ENCODE measurements at places on chromosomes 7 and 10.
A peak's percentile ranks its signal among the peaks of the same experiment; 100 is the strongest.

- DNase-seq = no peak
These were observed 44.8 kb downstream of the MALSU1 start for GRCh38 chr7:23343806-23344475.

DNA sequence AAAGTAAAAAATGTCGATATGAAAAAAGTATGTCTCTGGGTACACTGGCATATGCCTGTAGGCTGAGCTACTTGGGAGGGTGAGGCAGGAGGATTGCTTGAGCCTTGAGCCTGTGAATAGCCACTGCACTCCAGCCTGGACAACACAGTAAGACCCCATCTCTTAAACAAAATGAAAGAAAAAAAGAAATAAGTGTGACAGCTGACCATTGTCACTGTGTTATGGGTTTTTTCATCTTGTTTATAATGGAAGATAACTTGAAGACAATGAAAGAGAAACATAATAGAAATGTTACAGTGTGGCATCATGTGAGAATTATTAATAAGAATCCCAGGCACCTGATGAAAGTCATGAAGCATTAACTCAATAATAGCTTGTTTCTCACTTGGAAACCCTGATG, 75.0 kb downstream of the APBB1IP start:
- no peak for DNase-seq

- DNase-seq = no peak
These were observed 32.9 kb upstream of the KMT2E start for GRCh38 chr7:104980841-104981671.

DNA sequence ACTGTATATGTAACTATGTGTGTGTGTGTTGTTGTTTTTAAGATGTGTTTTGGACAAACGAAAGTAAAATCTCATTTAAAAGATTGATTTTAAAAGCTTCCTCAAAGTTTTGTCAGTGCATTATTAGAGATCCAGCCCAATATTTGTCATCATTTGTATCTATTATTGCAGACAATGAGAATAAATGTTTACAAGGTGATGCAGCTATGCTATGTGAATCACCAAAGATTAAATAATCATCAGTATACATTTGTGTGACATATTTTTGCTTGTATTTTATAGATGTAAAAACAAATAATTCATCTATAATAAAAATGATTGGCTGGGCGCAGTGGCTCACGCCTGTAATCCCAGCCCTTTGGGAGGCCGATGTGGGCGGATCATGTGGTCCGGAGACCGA, 35.3 kb upstream of the RTKN2 start:
- DNase-seq = no peak

- no peak for DNase-seq
These were observed 45.5 kb upstream of the CYTH3 start for GRCh38 chr7:6317797-6318438.

DNA sequence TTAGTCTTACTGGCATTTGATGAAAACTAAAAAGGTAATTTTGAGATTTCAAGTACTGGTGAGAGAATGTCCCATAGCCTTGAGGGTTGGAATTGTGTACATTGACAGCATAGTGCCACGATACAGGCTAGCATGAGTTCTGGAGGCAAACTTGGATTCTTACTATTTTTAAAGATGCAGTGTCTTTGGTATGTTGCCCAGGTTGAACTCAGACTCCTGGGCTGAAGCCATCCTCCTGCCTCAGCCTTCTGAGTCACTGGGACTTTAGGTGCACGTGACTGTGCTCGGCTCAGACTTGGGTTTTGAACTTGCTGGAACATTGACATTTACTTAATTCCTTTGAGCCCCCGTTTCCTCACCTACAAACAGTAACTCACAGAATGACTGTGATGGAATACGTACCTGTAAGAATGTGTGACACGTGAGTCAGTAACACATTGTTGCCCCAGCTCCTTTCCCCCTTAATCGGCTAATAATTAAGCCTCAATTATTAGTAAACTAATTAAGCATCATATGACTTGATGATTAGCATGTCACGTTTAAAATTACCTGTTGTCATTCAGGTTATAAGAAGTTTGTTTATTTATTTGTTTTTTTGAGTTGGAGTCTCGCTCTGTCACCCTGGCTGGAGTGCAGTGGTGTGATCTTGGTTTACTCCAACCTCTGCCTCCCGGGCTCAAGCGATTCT, 10.6 kb downstream of the DNAJB6 start:
- DNase-seq = no peak

- peak; percentile 84 for DNase-seq
These were observed 163.8 kb downstream of the GRK5 start for GRCh38 chr10:119370972-119371703.

GRCh38 chr7:116863936-116864500, 1.6 kb downstream of the CAPZA2 start:
- DNase-seq = no peak

- DNase-seq = no peak
These were observed 134.5 kb upstream of the RET start for GRCh38 chr10:42942279-42942950.

DNA sequence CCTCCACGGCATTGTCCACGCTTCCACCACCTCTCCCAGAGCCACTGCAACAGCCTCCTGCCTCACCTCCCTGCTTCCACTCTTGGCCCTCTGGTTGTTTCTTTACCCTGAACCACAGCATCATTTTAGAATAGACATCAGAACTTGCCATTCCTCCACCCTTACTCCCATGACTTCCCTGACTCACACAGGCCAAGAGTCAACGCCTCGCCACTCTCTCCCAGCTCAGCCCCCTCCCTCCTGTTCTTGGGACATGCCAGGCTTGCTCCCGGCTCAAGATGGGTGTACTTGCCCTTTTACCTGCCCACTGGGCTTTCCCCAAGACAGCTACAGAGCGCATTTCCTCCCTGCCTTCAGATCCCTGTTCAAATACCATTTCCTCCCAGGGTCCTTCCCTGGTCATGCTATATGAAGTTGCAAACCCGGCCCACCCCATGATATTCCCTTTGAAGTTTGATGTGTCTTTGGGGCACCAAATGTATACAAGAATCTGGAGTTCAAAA, 429.1 kb downstream of the RPS24 start:
- no peak for DNase-seq

GRCh38 chr10:72612203-72612826, 13.6 kb downstream of the MICU1 start:
- DNase-seq = no peak

DNA sequence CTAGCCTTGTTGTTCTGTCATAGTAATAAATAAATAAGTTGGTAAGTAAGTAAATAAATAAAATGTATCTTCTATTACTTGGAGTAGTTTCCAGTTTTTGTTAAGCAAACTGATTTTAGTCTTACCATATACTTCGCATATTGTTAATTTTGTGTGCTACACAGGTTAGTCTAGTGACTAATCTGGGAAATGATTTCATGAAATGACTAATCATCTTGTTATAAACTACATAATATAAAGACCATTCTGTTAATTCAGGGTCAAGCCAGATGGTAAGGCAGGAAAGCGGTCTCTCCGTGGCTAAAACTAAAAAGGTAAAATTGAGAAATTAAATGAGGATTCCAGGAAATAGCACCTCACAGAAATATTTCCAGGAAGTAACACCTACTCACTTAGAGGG, 58.5 kb upstream of the FOXP2 start:
- no peak for DNase-seq

DNA sequence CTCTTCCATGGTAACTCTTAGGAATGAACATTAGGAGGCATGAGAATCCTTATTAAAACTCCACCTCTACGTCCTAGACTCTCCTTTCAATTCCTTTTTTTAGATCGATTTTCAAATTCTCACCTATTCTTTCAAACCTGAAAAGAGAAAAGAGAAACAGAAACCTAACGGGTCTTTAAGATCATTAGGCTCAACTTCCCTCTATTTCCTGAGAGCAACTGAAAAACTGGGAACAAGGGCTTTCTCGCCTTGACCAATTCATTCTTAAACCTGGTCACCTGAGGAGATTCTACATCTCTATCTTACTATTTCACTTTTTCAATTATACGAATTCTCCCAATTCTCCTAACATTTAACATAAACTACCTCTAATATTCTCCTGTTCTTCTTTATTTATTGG, 2.8 kb downstream of the TFEC start:
- DNase-seq = no peak

DNA sequence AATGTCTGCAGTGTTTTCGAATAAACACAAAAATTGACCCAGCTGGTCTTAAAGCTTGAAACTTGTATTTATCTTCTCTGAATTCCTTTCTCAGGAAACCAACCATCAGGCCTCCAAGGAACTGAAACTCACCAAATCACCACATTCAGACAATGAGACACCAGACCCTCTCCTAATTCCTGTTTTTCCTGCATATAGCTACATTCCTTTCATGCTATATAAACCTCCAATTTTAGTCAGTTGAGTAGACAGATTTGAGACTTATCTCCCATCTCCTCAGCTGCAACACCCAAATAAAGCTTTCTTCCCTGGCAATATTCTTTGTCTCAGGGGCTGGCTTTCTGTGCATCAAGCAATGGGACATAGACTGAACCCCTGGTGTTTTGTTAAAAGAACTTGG, 317.0 kb downstream of the CACNA2D1 start:
- DNase-seq = no peak

DNA sequence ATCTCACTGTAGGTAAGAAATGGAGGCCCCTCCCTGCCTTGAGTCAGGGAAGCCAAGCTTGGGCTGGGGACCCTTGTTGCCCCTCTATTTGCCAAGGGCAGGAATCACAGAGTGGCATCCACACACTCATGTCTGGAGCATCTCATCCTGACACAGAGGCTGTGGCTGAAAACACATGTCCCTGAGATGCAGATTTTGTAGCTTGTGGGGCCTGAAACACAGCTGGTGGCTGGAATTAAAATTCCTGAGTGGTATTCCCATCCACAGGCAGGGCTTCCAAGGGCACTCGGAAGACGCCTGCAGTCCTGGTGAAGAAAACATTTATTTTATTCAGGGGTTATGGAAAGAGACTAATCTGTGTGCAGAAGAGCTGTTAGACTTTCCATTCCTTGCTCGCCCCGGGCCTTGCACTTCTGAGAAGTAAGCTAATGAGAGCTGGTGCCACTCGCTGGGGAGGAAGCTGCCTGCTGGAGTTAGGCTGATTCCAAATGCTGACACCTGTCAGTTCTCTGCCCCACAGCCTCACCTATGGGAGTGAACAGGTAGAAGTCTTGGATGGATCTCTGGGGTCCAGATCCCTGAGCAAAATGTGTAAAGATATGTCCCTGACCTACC, 36.0 kb downstream of the C10orf120 start:
- no peak for DNase-seq

GRCh38 chr7:158662610-158663427, 41.8 kb downstream of the NCAPG2 start:
- DNase-seq = no peak

GRCh38 chr7:99031496-99031895, 112.4 kb downstream of the SMURF1 start:
- no peak for DNase-seq

- peak; percentile 66 for DNase-seq
These were observed 102.1 kb upstream of the DDC start for GRCh38 chr7:50667338-50667737.

- no peak for DNase-seq
These were observed 145.2 kb downstream of the ARID5B start for GRCh38 chr10:62046522-62047227.

DNA sequence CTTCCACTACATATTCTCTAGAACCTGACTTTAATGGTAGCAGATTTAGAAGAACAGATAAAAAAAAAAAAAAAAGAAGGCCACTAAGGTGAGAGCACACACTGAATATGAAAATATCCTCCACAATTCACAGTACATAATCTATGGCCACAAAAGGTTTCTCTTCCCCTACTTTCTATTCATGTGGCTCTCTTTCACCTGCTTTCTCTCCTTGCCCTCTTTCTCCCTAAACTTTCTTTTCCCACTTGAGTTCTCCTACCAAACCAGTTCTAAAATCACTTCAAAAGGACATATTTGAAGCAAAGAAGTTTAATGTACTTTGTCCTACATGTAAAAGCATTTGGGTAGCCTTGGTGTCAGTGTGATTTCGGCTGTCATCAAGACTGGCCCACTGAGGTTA, 18.5 kb upstream of the DLX6 start:
- DNase-seq = no peak

GRCh38 chr10:1160561-1161314, 104.6 kb downstream of the WDR37 start:
- DNase-seq = peak; percentile 12

DNA sequence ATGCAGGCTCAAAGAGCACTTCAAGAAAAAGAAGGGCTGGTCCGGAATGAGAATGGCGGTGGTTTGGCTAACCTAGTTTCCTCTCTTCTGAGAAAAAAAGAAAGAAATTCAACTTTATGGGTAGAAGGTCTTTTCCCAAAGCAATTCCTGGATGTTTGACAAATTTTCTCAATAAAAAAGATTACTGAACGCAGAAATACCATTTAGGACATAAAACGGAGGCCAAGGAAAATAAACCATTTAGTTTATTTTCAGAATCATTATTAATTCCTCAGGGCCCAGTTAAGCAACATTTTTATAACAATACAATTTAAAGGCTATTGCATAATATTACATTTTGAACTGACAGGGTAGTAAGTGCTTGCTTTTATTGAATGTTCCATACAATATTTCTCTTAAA, 284.6 kb upstream of the ANKRD30A start:
- DNase-seq = no peak

GRCh38 chr10:133356549-133357284, 1.1 kb downstream of the FUOM start:
- DNase-seq = no peak

DNA sequence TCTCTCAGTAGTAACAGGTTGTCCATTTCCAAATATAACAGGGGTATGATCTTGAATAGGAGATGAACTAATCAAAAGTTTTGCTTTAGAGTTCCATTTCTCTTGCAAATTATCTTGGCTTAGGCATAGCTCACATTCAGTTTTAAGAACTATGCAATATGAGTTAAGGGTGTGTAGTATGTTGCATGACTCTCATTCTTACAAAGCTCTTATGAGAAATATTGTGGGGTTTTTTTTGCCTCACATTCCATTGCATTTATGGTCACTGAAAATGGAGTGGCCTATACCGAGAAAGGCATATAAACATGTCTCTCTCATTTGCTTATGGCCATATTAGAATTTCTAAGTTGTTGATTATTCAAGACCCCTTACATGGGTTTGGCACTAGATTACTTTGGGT, 48.5 kb upstream of the LAMB1 start:
- no peak for DNase-seq

DNA sequence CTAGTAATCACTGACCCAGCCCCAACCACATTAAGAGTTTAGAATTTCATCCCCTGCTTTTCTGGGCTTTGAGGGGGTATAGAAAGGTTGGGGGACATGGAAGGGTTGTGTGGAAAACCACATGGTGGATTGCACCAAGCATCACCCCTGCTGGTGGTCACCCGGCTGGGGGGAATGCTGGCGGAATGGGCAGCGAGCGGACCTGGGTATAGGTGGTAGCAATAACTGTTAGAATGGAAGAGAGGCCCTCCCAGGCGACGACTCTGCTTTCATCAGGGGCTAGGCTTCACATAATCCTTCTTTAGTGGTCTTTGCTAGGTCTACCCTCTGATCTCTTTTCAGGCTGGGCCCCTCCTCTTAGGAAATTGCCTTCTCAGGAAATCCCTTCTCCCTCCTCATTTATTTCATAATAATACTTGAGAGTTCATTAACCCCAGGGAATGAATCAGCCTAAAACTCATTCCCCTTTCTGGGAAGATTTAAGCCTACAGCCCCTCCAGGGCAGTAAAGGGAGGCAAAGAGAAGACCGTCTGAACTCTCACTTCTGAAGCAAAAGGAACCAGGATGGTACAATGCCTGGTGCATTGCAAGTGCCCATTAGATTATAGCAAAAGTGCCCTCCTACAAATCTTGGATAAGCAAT, 90.7 kb upstream of the LEP start:
- DNase-seq = no peak

- no peak for DNase-seq
These were observed 147.6 kb downstream of the POLR1F start for GRCh38 chr7:19561121-19561805.

Measured in upper lobe of left lung (tissue), 6 donors.